NCI-H1930 (cell line): ENCODE measurements at places on chromosomes 5 and 9.

DNA sequence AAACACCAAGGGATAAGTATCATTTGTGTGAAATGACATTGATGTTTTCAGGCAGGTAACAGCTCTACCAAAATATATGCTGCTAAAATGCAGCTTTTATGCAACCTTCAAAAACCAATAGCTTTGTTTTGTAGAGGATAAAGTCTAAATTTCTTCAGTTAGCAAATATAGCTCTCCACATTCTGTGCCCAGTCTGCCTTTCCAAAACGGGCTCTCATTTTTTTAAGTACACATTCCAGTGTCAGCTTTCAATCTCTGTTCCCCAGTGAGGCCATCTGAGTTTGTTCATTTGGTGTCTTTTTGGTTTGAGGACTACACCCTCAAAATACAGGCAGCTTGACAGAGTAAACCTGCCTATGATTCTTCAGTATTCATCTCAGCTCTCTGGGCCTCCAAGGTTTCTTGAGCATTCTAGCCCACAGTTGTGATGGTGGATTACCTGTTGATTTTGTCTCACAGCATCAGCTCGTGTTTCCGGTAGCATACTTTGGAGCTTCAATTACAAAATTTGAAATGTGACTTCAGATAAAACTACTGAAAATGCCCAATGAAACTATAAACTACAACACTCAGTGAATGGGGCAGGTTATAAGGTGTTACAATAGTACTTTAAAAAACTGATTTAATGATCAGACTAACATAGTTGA, 55.7 kb downstream of the NR3C1 start:
- no peak for DNase-seq

- DNase-seq: no peak
These were observed 222.7 kb downstream of the DCP2 start for GRCh38 chr5:113199122-113199905.

DNA sequence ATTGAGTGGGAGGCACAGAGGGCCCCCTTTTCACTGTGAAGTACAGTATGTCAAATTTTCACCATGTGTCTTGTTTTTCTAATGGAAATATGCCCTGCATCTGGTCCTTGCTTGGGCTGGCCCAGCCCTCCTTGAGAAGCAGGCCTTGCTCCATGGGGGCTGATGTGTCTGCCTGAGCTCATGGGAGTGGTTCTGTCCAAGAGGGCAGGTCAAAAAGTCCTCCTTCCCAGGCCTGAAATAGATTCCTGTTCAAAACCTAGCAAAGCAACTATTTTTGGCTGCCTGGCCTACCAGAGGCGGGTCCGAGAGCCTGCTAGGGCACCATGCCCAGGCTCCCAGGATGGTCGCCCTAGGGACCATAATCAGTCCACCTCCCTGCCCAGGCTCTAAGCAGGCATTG, 40.5 kb upstream of the NEURL1B start:
- no peak for DNase-seq

GRCh38 chr5:145316282-145316681, 518.9 kb downstream of the PRELID2 start:
- DNase-seq: no peak

DNA sequence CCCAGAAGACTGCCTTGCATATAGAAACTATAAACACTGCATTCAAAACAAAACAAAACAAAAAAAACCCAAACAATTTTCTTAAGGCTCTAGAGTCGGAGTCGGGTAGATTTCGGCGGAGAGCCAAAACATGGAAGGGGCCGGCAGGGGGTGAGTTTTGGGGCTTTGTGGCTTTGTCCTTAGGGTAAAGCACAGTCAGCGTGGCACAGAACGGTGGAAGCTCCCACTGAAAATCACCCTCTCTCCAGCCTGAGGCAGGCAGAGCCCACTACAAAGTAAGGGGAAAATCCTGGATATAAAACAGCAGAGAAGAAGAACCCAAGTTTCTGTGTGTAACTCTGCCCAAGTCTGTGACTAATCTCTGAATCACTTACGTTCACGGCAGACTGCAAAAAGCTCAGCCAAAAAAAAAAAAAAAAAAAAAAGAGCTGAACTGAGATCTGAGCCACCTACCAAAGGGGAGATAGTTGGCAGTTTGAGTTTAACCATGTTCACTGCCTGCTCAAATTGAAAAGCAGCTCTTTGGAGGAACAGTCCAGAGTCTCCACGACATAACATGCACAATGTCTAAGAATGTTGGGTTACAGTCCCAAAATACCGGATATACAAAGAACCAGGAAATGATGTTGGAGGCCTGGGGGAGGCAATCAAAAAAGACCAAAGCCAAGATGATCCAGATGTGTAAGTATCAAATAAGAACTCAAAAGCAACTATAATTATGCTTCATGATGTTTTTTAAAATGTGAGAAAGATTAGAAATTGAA, 26.6 kb upstream of the OR2K2 start:
- no peak for DNase-seq

GRCh38 chr5:83517072-83517687, 45.6 kb downstream of the VCAN start:
- DNase-seq: no peak

- no peak for DNase-seq
These were observed 798 bp downstream of the MEGF9 start for GRCh38 chr9:120713257-120714087.

DNA sequence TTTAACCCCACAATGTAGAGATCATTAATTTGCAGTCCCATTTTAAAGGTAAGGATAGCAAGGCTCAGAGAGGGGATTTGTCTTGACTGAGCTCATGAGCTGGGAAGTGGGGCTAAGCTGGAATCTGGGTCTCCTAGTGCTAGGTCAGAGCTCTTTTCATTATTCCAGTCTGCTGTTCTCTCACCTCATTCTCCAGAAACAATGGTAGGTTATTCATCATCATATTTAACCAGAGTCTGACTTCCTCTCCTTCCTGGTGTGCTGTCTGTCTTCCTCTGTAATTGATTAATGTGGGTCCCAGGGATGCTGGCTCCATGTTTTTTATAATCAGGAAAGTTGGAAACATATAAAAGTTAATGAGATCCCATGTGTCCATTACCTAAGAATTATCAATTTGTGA, 20.6 kb downstream of the C9orf43 start:
- DNase-seq: no peak

DNA sequence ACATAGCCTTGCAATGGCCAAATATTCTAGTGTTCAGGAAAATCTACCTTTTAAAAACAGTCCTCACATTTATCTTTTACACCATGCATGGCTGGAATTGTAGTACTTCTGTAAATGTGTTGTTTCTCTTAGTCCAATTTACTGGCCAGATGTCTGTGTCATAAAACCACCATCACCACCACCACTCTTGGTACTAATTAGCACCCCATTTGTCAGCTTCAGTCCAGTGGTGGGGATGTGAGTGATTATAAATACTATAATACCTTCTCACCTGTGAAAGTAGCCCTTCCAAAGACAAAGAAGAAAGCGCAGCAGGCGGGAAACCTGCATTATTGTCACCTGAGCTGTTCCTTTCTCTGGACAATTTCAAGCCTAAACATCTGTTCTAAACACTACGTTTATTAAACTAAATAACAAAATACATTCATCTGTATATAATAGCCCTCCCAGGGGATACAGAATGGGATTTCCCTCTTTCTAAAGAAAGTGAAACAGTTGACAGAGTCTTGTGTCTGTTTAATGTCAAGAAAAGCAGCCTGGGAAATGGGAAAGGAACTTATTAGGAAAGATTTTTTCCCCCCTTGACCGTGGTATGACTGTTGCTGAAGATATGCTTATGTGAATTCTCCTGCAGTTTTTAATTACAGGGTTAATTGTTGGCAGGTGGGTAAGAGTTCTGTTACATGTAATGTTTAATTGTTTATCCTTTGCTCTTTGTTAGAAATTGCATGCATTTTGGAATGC, 144.5 kb upstream of the NUDT12 start:
- no peak for DNase-seq

DNA sequence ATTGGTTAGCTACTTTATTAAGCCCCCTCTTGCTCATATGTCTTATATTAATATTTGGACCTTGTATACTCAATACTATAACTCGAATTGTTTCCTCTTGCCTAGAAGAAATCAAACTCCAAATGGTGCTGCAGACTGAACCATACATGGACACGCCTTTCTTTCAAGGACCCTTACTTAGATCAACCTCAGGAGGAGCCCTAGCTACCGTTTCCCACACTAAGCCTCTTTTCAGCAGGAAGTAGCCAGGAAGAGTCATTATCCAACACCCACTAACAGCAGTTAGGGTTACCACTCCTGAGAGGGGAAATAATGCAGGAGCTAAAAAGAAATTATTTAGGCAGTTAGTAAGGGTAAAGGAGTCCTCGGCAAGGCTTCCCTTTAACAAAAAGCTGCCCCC, 243.8 kb upstream of the PUM3 start:
- no peak for DNase-seq

DNA sequence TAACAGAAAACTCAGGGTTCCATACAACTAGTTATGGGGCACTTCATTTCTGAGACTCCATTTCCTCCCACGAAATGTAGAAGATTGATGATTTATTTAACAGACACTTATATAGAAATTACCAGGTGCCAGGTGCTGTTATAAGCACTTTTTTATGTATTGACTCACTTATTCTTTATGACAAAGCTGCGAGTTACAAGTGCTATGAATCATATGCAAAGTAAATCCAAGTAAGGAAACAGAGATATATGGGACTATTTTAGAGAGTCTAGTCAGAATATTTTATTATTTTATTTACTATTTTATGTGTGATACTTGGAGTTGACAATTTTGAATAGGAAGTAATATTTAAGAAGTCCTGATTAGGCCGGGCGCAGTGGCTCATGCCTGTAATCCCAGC, 822.8 kb upstream of the C9orf72 start:
- DNase-seq: no peak

- DNase-seq: no peak
These were observed 123.1 kb downstream of the RAPGEF6 start for GRCh38 chr5:131511934-131512333.

DNA sequence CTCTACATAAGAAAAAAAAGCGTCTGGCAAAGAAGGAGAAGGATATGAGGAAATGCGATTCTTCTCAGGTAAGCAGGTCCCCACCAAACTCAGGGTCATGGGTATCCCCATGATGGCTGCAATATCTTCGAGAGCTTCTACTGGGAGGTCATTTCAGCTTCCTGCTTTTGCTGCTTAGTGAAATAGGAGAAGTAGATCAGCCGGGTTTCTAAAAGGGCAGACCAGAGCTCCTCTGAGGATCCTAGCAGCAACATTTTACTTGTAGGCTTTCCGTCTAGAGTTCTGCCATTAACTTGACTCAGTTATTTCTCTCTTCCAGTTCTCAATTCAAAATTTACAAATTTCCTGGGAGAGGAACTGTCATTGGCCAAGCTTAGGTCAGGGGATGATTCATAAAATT, 134.7 kb downstream of the DPYSL3 start:
- DNase-seq: no peak

- DNase-seq: no peak
These were observed 597 bp upstream of the SLC34A3 start for GRCh38 chr9:137229903-137230704.

DNA sequence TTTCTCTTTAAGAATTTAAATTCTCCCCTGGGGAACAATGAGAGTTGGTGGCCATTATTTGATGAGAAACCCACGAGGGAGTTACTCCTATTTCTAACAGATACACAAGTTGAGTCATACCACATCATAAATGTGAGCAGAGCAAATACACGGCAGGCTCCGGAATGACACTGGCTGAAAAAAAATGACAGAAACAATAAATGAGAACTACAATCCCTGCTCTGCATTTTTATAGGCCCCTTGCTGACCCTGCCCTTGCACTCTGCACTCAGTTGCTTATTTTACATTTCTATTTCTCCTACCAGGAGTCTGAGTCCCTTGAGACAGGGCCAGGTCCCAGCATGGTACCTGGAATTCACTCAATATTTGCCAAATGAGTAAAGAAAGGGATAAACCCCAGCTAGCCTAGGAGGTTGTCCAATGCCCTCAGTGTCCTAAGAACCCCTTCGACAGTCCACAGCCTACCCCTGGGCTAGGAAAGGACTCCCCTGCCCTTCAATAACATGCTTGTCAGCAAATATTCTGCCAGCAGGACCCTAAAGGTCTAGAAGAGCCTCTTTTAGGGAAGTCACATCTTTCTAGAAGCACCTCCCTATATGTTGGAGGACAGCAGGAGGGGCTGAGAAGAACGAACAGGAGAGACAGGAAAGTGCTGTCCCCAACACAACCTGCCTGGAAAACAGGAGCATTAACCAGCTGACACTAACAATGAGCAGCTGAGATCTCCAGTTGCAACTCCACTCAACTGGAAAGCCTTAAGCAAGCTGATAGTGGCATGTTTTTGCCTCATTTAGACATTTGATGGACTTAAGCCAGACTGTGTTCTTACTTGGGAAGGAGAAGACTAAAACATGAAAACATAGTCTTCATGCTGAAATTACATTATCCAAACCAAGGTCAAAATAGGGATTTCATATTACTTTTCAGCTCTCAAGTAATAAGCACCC, 191.2 kb downstream of the ACTL7B start:
- DNase-seq: no peak

DNA sequence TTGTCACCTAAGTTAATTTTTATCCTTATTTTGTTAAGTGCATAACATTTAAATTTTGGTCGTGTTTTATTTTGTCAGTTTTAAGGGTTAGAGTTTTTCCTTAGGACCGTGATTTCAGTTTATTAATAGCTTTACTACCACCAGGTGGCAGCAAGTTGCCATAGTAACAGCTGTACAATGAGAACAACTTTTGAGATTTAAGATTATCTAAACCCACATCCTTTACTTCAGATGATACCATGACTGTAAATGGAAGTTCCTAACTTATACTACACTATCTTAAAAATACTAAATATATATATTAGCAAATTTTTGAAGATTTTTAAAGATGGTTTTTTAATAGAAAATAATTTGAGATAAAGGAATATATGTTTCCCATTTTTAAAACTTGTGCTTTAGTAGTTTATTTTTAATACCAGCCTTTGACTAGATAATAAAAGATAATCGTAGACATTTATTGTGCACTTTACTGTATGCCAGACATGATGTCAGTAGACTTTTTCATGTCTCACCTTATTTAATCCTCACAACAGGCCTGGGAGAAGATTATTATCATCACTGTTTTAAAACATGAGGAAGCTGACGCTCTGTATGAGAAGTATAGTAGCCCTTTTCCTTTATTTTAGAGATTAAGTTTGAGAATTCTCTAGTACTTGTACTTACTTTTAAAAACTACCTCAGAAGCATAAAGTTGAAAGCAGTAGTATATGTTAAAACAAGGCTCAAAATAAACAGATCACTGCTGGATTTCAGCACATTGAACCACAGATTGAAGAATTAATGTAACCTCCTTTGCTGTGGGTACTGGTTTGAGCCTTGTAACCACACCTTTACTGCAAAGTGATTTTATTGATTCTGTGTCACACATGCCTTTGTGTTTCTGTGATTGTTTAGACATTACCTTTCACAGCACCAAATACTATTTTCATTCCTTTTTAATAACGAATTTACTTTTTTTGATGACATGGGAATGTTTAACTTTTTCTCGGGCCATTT, 27.5 kb downstream of the SREK1 start:
- no peak for DNase-seq

GRCh38 chr5:77864997-77865396, 88.9 kb upstream of the TBCA start:
- no peak for DNase-seq

DNA sequence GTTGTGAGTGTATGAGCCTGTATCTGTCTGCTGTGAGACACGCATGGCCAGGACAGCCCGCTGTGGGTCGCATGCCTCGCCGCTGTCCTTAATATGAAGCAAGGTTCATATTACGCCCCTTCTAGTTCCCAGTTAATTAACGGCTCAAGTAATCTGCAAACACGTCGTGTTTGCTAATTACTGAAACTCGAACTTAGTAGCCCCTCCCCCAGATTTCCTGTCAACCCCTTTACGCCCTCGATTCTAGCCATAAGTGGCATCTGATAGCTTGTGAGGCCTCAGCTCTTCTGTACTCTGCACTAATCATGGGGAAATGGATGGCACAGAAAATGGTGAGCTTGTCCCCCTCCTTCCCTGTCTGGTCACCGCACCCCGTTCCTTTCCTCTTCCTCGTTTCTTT, 116.9 kb upstream of the OTULINL start:
- no peak for DNase-seq
